ENCODE measurements at places on chromosomes 6 and 20.

- no peak for DNase-seq
Measured at GRCh38 chr6:76174722-76175121, 102.3 kb upstream of the IMPG1 start.

DNA sequence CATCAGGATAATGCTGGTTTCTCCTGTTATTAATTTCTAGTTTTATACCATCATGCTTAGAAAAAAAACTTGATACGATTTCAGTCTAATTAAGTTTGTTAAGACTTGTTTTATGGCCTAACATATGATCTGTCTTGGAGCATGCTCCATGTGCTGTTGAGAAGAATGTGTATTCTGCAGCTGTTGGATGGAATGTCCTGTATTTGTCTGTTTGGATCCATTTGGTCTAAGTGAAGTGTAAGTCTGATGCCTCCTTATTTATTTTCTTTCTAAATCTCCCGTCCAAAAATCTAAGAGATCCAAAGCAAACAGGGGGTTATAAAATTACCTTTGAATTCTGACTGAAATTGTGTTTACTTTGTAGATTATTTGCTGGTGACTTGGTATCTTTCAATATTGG lies 30.0 kb upstream of the PRND start:
- no peak for DNase-seq

DNA sequence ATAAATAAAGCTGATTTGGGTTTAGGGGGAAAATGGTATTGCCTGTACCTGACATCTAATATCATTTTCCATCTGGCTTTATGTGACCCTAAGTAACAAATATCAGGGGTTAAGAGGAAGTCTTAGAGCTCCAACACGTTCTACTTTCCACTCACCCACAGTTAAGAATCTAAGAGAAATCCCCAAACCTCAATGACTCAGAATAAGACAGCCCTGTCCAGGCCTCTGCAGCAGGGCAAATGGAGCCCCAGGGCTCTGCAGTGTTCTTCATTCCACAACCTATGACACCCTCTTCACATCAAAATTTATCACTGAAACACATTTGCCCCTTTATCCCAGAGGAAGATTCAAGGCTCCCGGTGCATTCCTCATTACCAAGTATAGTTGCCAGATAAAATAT lies 20.3 kb upstream of the TENT5A start:
- no peak for DNase-seq

GRCh38 chr20:46139908-46140482 lies 21.9 kb downstream of the CD40 start:
- no peak for DNase-seq

- DNase-seq: no peak
Measured at GRCh38 chr20:63116412-63117106, 99.4 kb downstream of the YTHDF1 start.

Measured in stimulated activated CD4-positive, alpha-beta T cell treated with anti-CD3 and anti-CD28 coated beads, Interleukin-4, amount 100 ng/mL, for 4 hours (primary cell).